ENCODE measurements at places on chromosomes 5 and 9.

DNA sequence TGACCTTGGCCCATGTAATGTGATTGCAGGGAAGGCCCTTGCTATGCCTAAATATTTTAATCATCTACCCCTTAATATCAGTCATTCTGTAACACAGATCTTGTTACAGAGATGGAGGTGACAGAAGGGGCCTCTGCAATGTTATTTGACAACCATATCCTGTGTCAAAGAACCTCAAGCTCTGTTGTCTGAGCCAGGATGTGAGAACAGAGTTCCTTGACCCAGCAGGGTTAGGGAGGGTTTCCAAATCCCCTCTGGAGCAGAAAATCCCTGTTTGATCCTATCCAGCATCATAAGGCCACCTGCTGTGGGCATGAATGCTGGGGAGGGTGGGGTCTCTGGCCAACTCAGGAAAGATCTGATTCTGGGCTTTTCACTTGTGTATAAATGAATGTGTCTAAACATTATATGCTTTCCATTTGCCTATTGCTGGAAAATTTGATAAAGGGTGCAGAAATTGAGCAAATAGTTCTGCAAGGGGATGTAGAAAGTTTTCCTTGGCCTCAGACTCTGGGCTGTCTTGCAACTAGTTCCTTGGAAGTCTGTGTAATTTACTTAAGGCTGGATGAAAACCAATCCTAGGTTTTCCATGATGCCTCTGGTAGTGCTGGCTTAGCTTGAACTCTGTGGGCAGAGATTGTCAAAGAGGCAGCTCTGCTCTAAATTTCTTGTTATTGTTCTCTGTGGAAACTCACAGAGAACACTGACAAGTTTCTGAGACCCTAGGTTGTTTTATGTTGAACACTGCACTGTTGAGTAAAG lies 71.0 kb downstream of the PGM5 start:
- DNase-seq, result no peak

- peak; percentile 25 for DNase-seq
These were observed 101.6 kb upstream of the SSBP2 start for GRCh38 chr5:81852291-81853029.

DNA sequence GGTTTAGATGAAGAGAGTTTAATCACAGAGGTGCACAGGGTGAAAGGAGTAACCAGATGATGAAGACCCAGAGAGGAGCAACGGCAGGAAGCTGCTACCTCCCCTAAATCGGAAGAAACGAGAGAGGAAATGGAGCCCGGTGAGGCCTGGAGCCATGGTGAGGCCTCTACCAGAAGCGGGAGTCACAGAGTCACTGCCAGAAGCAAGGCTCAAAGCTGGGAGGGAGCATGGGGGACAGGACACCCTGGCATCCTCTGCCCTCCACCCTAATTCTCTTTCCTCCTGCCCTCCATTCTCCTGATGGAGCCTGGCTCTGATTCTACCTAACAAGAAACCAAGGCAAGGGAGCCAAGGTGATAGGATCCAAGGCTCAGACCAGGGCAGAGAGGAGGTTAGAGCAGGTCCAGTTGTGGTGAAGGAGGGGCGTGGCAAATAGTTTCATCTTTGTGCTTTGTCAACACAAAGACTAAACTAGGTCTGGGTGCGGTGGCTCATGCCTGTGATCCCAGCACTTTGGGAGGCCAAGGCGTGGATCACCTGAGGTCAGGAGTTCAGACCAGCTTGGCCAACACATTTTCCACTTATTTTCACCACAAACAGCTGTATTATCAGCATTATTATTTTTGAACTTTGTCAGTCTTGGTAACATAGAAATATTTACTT lies 134.4 kb upstream of the RAI14 start:
- no peak for DNase-seq

GRCh38 chr5:149117970-149118369 lies 23.3 kb upstream of the ABLIM3 start:
- no peak for DNase-seq

DNA sequence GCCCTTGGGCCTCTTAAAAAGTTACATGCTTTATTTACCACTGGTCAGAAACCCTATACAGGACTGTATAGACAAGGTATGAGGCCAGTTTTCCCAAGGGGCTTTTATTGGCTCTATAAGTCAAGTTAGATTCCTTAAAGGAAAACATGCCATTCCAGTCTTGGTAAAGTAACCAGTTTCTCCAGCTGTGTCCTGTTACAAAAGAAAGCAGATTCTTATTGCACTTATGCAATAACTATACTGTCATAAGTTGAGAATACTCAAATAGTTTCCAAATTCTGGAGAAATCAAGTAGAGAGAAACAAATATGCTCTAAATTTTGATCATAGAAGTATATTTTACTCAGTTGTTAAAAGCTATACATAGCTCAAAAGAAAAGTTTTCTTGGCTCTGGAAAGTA lies 47.2 kb downstream of the PTGS1 start:
- no peak for DNase-seq

- no peak for DNase-seq
These were observed 183.6 kb downstream of the PTTG1 start for GRCh38 chr5:160605266-160605665.

DNA sequence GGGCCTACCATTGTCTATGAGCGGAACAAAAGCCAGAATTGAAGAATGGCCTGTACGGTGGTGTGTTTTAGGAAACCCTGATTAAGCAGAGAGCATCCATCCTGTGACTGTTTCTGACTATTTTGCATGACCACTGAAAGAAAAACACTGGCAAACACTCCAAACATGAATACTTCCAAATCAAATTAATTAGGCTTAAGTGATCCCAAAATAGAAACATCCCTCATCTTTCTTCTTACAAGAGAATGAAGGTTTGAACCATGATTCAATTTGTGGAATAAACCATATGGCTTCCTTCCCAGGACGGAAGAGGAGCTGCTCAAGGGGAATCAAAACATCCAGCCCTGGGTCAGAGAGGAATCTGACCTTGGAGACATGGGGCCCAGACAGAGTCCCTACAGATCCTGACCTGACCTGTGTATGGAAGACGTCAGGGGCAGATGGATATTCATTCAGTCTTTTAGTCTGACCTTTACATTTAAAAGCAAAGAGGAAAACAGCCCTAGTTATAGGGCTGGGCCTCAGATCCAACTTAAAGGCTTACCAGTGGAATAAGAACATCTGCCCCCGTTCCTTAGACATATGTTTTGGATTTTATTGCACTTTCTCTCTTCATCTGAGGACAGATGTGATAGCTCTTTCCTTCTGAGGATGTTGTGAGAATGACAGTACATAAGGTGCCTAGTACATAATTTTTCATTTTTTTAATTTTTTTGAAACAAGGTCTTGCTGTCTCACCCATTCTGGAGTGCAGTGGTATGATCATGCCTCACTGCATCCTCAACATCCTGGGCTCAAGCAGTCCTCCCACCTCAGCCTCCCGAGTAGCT lies 17.6 kb upstream of the RECK start:
- DNase-seq, result no peak

DNA sequence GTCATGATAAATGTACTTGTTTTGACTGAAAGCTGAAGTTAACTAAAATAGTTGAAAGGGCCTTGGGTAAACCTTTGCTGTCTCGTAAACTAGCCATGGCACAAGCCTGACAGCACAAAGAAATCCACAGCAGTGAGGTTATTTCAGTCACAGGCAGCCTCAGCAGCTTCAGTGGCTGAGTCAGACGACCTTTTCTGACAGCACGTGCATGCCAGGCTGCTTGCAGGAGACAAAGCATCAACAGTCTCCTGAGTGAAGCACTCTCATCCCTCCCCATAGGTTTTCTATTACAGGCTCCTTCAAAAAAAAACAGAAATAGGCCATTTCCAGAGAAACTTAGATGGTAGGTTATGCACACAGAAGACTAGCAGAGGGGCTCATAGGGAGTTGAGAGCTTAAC lies 34.6 kb downstream of the OXCT1 start:
- peak; percentile 32 for DNase-seq

- no peak for DNase-seq
These were observed 16.1 kb upstream of the DRD1 start for GRCh38 chr5:175460126-175460525.

- DNase-seq, result no peak
These were observed 14.2 kb upstream of the AGGF1 start for GRCh38 chr5:77015938-77016569.

- DNase-seq, result no peak
These were observed 37.4 kb downstream of the LHFPL2 start for GRCh38 chr5:78611126-78611605.

DNA sequence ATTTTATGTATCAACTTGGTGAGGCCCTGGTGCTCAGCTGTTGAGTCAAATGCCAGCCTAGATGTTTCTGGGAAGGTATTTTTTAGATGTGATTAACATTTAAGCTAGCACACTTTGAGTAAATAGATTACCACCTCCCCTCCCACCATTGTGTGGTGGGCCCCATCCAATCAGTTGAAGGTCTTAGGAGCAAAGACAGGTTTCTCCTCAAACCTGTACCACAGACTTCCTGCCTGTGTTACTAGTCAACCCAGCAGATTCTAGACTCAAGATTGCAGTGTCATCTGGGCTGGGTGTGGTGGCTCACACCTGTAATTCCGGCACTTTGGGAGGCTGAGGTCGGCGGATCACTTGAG lies 33.8 kb downstream of the MRPL36 start:
- DNase-seq, result no peak

DNA sequence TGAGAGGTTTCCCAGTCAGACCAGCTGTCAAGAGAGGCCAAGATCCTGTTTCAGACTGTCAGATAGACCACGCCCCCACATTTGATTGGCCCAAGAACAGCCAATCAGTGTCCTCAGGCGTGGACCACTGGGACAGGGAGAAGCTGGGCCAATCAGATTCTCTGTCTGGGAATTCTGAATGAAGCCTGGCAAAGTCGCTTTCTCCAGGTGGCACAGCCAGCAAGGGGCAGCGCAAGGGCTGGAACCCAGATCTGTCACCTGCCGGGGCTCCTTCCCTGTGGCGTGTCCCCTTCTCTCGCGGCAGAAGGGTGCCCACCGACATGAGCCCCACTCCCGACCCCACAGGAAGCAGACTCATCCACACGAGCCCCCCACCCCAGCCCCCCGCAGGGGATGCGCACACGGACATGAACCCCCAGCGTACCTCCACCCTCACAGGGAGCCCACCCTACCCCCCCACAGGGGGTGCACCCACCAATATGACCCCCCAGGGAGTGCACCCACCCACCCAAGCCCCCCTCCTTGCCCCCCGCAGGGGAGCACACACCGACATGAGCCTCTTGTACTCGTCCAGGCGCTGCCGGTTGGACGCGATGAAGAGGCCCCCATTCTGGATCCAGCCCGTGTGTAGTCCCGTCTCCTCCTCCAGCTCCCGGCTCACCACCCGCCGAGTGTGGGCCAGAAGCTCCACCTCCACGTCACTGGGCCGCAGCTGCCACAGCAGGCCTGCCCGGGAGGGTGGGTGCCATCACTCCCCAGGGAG lies 6.1 kb downstream of the SARDH start:
- DNase-seq, result no peak

GRCh38 chr9:6818292-6818922 lies 60.6 kb downstream of the KDM4C start:
- DNase-seq, result no peak

- no peak for DNase-seq
These were observed 79.4 kb downstream of the PHF2 start for GRCh38 chr9:93655621-93656425.

- DNase-seq, result no peak
These were observed 256.9 kb upstream of the TUSC1 start for GRCh38 chr9:25935188-25935587.

DNA sequence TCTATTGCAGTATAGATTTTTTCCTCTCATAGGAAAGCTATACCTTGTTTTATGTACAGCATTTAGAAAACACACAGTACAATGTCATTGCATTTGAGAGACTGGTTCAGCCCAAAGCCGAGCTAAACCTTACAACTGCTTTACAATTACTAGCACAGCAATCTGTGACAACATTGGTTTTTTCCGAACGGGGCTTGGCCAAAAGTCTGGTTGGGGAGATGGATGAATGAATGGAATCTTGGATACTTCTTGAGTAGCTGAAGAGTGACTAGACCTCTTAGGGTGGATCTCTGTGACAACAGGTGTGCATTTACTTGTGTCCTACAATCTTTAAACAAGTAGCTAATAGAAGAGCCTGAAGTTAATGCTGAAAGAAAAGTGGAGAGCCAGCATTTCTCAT lies 1.2 kb downstream of the SGCD start:
- DNase-seq, result no peak

GRCh38 chr9:113613815-113614413 lies 150.4 kb downstream of the RGS3 start:
- DNase-seq, result no peak

DNA sequence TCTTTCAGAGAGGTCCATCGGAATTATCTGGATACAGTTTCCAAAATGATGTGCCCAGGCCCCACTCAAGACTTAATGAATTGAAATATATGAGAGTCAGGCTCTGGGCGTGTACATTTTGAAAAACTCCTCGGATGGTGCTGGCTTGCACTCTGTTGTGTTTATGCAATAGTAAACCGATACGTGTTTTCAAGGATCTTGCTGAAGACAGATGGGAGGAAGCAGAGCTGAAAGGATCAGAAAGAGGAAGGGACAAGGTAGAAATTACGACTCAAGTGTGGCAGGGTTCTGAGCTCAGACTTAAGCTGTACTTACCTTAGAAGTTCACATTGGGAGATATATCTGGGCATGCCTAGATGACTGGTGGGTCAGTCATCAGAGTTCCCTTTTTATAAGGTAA lies 13.7 kb upstream of the STOM start:
- no peak for DNase-seq

GRCh38 chr9:112037281-112038016 lies 137.6 kb downstream of the SUSD1 start:
- peak; percentile 76 for DNase-seq

- DNase-seq, result no peak
These were observed 317.2 kb downstream of the DEPDC1B start for GRCh38 chr5:60382716-60383115.

- DNase-seq, result no peak
These were observed 98.2 kb upstream of the PRSS3 start for GRCh38 chr9:33697171-33697570.

DNA sequence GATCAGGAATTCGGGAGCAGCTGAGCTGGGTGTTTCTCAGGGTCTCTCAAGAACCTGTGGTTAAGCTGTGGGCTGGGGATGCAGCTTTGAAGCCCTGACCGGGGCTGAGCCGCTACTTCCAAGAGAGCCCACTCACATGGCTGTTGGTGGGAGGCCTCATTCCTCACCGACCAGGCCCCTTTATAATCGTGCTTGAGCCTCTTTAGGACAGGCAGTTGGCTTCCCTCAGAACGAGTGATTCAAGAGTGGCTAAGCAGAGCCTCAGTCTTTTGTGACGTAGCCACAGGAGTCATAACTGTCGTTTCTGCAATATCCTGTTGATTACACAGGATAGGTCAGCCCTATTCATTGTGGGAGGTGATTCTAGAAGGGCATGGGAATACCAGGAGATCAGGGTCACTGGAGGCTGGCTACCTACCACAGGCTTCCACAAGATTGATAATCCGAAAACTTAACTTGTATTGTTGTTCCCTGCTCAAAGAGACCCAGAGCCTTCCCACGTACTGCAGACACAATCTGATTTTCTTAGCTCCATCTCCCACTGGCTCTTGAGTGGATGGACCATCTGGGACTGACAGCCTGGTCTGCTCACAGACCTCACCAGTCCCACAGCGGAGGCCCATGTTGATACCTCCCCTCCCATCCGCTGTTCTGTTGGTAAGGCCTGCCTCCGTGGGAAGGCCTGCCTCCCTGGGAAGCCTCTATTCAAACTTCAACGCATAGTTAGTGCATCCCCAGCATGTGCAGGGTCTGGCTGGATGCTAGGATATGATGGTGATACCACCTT lies 3.0 kb upstream of the ERGIC1 start:
- DNase-seq, result no peak
